ENCODE measurements at places on chromosomes 3 and 15. TPM values are rescaled to one million over a fixed set of nuclear protein-coding genes. Genes with fewer than 3 reads are reported as not detected.

The SAMMSON gene
- total RNA-seq, result not detected

- no peaks in the 10 kb centered on the region for H3K4me1 ChIP-seq
- no peak overlapping the region for H3K4me3 ChIP-seq
- H3K36me3 ChIP-seq, result no peaks in the 10 kb centered on the region
Observed at GRCh38 chr15:34642247-34642646, 58.8 kb upstream of the GOLGA8B start.

GRCh38 chr3:20108869-20109268 lies 68.6 kb downstream of the KAT2B start:
- H3K27me3 ChIP-seq, result no peaks in the 10 kb centered on the region
- H3K4me1 ChIP-seq, result peaks cover 34% of the 10 kb centered on the region
- no peak for ATAC-seq
- peak overlapping the region; percentile 60 for H3K27ac ChIP-seq
- peaks cover 75% of the 10 kb centered on the region for H3K36me3 ChIP-seq

DNA sequence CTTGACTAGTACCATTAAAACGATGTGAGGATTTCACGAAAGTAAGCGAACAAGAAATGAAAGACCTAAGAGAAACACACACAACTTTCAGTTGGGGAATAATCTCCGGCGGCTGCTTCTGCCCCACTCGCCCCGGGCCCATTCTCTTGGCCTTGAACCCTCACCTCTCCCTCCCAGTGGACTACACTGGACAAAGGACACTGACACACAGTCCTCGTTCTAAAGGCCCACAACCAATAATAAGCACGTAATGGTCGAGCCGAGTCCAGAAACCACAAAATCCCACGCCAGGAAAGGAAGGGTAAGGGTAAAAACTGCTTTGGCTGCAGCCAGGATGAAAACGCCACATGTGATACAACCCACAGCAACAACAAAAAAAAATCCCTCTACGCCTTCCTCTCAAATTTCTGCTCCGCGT lies 469 bp downstream of the ZNF770 start:
- H3K4me1 ChIP-seq, result peaks cover 7% of the 10 kb centered on the region
- ATAC-seq, result no peak
- H3K36me3 ChIP-seq, result peaks cover 49% of the 10 kb centered on the region
- H3K27ac ChIP-seq, result peak overlapping the region; percentile 99
- no peaks in the 10 kb centered on the region for H3K27me3 ChIP-seq

DNA sequence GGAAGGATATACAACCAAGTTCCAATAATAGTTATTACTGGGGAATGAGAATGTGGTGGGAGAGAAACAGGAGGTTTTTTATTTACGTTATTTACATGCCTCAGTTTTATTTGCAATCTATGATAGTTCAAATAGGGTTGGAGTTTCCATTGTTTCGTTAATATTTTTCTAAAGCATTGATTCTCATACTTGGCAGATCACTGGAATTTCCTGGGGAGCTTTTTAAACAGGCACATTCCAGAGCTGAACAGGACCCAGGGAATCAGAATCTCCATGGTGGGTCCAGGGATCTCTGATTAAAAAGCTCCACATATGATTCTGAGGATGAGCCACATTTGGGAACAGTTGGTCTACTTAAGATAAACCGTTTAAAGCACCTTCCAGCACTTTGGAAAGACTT lies 123.9 kb downstream of the IL20RB start:
- H3K27me3 ChIP-seq, result peaks cover 40% of the 10 kb centered on the region
- H3K4me1 ChIP-seq, result no peaks in the 10 kb centered on the region
- H3K4me3 ChIP-seq, result no peak overlapping the region
- no peaks in the 10 kb centered on the region for H3K36me3 ChIP-seq
- H3K27ac ChIP-seq, result no peak overlapping the region
- no peak for ATAC-seq

The BBX gene
- 32.8 TPM for total RNA-seq

DNA sequence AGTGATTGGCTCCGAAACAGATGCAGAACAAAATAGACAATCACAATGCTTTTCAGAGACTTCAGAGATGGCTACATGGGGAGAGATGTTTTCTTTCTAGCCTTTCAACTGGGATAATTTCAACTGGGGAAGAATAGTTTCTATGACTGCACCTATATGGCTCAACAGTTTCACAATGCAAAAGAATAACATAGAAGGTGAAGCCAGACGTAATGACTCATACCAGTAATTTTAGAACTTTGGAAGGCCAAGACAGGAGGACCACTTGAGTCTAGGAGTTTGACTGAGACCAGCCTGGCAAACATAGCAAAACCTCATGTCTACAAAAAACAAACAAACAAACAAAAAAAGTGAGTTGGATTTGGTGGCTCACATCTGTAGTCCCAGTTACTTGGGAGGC lies 180.2 kb upstream of the CHL1 start:
- no peak overlapping the region for H3K4me3 ChIP-seq
- H3K27ac ChIP-seq, result no peak overlapping the region
- peaks cover 19% of the 10 kb centered on the region for H3K27me3 ChIP-seq
- no peaks in the 10 kb centered on the region for H3K4me1 ChIP-seq
- H3K36me3 ChIP-seq, result no peaks in the 10 kb centered on the region

GRCh38 chr3:169913323-169913722 lies 2.0 kb downstream of the SAMD7 start:
- peaks cover 4% of the 10 kb centered on the region for H3K4me1 ChIP-seq
- ATAC-seq, result no peak
- no peak overlapping the region for H3K4me3 ChIP-seq
- no peaks in the 10 kb centered on the region for H3K27me3 ChIP-seq
- no peaks in the 10 kb centered on the region for H3K36me3 ChIP-seq
